ENCODE measurements at places on chromosomes 4 and X.

- DNase-seq, result no peak
Measured at GRCh38 chr4:179631321-179631720, 2189.1 kb upstream of the AGA start.

DNA sequence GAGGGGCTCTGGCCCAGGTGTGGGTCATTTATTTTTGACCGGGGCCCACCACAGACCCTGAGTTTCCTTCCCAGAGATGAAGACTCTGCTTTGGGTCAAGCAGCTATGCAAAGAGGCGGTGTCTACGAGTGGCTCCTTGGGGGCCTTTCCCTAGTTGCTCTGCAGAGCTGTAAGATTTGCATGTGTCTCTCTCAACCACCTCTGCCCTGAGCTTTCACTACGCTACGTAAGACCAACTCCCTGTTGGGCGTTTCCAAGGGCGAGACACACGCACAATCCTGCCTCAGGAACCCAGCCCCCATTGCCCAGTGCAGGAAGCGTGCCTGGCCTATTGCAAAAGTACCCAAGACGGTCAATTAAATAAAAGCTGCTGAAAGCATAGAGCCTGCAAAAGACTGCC lies 10.0 kb upstream of the ANOS1 start:
- DNase-seq, result no peak

DNA sequence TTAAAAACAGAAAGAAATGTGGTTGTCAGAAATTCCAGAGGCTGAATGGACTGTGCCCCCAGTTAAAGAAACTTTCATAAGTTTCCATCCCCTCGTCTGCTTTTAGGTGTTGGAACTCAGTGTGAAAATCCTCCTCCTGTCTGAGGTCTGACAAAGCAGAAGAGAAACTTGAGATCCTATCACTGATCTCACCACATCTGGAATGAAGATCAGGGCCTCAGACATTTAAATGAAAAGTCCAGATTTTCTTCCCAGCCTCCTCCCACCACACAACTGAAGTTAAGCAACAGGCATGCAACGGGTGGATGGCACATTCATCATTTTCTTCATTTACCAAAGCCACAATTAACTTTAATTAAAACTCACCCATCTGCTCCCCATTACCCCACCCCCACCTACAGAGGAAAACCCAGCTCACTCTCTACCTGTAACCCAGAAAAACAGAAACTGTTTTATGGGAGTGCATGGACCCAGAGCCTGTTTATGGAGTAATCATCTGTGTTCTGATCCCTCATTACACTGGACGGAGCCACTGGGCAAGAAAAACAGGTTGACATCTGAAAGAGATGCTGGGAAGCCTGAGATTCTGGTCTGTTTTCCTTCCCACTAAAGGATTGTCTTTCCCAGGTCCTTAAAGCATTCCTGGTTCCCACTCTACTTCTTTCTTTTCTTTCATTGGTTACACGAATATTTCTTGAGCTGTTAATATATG lies 58.1 kb upstream of the HOPX start:
- no peak for DNase-seq

DNA sequence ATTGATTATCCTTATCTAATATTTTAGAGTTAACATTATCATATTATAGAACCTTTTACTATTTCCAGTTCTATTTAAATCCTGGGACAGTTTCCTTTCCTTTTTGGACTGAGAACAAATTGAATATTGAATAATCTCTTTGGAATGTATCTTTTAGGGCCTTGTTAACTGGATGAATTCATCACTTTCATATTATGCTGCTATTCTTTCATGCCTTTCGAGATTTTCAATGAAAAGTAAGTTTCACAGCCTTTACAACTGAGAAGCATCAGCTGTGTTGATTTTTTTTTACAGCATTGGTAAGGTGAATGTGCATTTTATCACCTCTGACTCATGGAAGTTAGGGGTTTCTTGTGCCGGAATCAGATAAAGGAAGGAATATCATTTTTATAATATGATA lies 39.6 kb downstream of the PDLIM5 start:
- no peak for DNase-seq

DNA sequence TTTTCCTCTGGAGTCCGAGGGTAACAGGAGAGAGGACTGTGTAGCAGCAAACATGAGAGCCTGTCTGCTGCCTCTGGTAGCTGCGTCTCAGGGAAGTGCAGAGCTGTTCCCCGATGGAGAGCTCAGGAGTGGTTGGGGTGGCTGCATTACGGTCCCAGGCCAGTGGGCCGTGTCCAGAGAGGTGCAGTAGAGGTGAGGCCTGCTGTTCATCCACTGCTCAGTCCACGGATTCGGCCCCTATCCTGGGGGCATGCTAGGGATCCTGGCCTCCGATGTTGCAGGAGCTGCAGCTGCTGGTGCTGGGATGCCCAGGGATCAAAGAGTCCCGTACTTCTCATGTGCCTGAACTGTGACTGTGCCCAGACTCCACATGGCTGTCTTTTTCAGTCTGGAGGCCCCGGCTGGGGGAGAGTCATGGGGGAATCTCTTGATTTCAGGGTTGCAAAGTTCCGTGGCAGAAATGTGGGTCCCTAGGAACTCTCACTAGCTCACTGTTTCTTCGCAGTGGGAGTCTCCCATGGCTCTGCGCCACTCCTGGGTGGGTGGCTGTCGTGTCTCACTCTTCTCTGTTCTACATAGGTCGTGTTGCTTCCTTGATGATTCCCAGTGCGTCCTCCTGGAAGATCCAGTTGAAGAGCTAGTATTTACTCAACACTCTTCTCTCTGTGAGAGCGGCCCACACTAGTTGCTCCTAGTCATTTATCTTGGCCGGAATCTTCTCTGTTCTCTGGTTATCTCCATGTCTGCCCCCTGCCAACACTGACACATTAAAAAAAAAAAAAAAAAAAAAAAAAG lies 109.5 kb upstream of the CENPE start:
- no peak for DNase-seq

DNA sequence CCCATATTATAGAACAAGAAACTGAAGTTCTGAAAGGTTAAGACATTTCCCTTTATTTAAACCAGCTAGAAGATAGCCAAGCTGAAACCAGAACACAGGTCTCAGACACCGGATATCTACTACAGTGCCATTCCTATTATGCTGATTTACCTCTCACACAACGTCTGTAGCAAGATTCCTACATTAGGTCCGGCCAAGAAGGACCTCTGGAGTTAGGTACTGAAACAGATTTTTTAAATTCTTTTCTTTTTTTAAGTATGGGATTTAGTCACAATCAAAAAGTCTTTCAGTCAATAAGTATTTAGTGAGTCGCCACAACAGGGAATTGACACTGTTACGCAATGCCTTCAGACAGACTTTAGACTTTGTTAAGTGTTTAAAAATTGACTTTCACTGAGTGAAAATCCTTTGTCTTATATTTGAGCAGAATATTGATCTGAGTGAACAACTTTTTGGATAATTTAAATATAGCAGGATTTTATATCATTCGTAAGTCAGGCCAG lies 26.5 kb upstream of the SPANXN4 start:
- no peak for DNase-seq

DNA sequence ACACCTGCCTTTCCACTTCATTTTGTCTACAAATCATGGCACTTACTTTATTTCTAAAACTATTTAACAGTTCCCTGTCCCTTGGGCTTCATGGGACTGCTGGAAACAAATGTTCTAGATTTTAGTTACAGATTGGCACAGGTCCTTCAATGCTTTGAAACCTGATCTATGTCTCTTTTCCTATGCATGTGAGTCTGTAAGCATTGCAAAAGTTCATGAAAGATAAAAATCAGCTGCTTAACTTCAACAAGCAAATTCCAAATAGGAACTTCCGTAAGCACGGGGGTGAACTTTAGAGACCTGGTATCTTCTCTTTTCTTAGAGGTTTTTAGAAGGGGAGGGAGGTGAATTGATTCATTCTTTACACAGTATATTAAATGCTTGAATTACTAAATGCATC lies 9.5 kb downstream of the LGI2 start:
- no peak for DNase-seq

DNA sequence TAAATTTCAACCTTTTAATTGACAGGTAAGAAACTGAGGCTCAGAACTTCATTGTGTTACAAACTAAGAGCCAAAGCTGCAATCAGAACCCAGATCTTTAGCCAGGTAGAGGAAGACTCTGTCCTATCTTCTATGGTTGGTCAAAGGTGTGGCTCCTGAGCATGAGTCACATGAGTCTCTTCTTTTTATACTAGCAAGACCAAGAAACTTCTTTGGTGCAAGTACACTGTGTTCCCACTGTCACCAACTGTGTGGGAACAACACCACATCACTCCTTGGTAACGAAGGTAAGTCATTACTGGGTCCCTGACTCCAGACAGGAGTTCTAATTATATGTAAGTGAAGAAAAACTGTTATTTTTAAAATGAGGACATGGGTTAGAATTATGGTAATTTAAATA lies 290.1 kb downstream of the INPP4B start:
- DNase-seq, result no peak

DNA sequence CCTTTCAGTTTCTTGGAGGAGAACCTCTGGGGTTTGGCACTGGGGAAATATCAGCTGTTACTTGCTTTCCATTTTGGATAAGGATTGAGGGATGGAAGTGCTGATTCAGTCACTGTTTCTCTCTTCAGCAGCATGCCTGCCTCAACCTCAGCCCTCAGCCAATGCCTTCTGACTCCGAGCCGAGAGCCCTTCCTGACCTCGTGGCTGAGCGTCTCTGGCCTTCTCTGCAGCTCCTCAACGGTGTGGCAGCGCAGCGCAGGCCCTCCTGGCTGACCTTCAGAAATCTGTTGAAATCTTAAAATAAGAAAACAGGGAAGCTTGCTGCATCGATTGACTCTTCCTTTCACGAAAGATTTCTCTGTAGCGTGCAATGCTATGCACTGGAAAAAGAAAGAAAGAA lies 434.3 kb upstream of the FAT1 start:
- DNase-seq, result no peak

GRCh38 chr4:121462660-121463261 lies 81.9 kb upstream of the QRFPR start:
- peak; percentile 26 for DNase-seq

All from GM10248 (cell line).